Stimulated activated CD8-positive, alpha-beta memory T cell treated with anti-CD3 and anti-CD28 coated beads, Interleukin-15, amount 100 ng/mL, for 1 hour (primary cell): ENCODE measurements at places on chromosomes 4 and X.

- no peak for DNase-seq
These were observed 672.2 kb downstream of the KCTD8 start for GRCh38 chr4:43776371-43776770.

- no peak for DNase-seq
These were observed 223.2 kb upstream of the TEX13C start for GRCh38 chrX:125096469-125096868.

GRCh38 chr4:182921608-182922007 lies 4.4 kb upstream of the DCTD start:
- DNase-seq, result no peak

- DNase-seq, result no peak
These were observed 15.8 kb downstream of the TMEM31 start for GRCh38 chrX:103726477-103726876.
